ENCODE measurements at places on chromosomes 6 and 20.

- DNase-seq: no peak
Observed at GRCh38 chr20:44552950-44553908, 29.1 kb upstream of the PKIG start.

- no peak for DNase-seq
Observed at GRCh38 chr6:36319821-36320220, 16.9 kb downstream of the BNIP5 start.

DNA sequence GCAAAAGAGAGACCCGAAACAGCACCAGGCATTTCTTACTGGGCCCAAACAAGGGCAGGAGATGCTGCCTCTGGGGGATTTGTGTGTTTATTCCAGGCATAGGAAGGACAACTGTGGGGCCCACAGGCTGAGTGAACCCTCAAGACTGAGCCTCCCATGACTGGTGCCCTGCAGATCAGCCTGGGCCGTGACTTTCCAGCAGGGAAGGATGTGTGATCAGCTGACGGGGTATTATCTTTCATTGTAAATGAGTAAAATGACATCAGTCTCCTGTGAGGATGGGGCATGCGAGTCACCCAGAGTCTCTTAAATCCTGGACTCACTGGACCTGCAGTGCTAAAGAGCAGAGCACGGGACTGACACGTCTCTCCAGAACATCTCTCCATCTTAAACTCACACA is 3.9 kb upstream of the TEAD3 start:
- DNase-seq: no peak

DNA sequence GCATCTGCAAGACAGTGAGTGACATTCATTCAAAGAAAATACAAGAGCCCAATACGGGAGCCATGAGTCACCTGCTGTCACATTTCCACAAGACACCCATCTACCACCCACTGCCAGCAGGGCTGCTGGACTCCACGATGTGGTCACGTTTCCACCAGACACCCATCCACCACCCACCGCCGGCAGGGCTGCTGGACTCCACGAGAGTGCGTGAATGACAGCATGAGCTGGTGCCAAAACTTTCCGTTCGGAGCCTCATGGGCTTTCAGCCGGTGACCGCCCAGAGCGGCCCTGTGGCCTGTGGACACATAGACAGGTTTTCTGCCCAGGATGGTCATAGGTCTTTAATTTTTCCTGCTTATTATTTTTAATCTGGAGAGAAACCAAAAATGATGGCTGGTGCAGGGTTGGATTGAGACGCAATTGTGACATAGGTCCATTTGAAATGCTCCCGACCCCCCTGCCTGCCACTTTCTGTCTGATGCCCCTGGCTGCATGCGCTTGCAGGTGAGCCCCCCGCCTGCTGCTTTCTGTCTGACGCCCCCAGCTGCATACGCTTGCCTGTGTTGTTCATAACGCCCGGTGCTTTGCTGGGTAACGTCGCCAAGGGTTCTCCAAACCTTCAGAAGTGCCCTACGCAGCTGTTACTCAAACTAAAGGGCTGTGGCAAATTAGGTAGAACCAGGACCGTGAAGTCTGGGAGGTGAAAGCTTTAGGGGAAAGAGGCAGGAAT is 59.1 kb upstream of the SMOC2 start:
- no peak for DNase-seq

- no peak for DNase-seq
Observed at GRCh38 chr6:18053555-18054445, 66.4 kb upstream of the KIF13A start.

DNA sequence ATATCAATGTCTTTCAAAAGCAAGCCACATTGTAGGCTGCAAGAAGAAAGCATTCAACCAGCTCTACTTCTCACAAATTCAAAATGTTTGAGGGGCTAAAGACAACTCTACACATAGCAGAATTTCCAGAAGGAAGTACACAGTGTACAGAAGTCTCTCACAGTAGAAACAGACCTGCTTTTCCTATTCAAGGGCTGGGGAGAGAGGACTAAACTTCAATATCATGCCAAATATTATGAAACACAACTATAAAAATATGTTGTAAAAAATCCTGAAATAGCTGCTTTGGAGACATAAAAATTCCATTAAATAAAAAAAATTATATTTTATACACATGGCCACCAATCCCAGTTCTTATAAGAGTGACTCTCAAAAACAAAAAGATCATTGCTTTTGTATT is 70.8 kb upstream of the IPCEF1 start:
- DNase-seq: no peak
